ENCODE measurements at places on chromosomes 16 and 17. TPM values are rescaled to one million over a fixed set of nuclear protein-coding genes. Genes with fewer than 3 reads are reported as not detected.

- no peak for DNase-seq
Observed at GRCh38 chr17:47902039-47902744, 6.2 kb downstream of the SP2 start.

- no peak for DNase-seq
Observed at GRCh38 chr16:67016681-67017420, 12.1 kb upstream of the CBFB start.

DNA sequence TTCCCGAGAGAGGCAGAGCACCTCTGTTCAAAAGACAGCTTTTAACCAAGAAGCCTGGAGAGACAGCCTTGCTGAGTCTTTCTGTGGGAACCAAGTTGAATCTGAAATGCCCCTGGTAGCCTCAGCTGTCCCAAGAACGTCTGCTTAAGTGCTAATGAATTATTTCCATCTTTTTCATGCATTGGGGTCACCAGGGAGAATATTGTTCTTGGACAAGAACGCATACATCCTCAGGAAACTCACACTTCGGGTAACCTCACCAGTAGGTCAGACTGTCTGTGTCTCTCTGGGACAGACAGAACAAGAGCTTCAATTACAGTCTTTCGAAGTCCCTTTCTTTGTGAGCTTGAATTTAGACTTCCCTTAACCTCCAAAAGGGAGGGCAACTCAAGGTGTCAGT is 134.6 kb upstream of the ADAMTS18 start:
- no peak for DNase-seq

- no peak for DNase-seq
Observed at GRCh38 chr16:84821179-84821578, 1.4 kb downstream of the CRISPLD2 start.

DNA sequence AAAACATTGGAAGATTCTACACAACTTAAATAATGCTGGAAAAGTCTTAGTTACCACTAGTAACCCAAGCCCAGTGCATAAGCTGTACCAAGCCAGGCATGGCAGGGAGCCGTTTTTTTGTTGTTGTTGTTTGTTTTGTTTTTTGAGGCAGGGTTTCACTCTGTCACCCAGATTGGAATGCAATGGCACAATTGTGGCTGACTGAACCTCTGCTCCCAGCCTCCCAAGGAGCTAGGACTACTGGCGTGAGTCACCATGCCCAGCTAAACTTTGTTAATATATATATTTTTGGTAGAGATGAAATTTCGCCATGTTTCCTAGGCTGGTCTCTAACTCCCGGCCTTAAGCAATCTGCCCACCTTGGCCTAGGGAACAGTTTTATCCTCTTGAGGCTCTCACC is 564 bp upstream of the TMIGD1 start:
- DNase-seq = no peak

Gene MEIOB
- total RNA-seq = not detected

Gene TCAP
- total RNA-seq = 6.3 TPM

Gene TSR1
- 22.6 TPM for total RNA-seq

Gene SYT17
- total RNA-seq = not detected

Measured in CD4-positive, alpha-beta memory T cell (primary cell).